Activated T-helper 17 cell treated with anti-CD3 and anti-CD28 coated beads, Interleukin-2, amount 50 U/mL, for 72 hours (primary cell): ENCODE measurements at places on chromosomes 7 and 10.
A peak's percentile ranks its signal among the peaks of the same experiment; 100 is the strongest.

DNA sequence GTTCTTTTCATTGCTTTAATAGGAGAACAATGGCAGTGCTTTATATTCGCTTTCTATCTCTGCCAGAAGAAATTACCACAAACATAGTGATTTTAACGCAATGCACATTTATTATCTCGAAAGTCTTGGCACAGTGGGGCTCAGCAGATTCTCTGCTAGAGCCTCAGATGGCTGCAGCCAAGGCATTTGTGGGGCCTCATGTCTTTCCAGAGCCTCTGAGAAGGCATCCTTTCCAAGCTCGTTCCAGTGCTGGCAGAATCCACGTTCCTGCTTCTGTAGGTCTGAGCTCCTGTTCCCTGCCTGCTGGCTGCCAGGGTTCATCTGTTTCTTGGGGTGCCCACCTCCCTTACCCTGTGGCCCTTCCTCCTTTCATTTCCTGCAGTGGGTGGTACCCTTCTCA, 60.2 kb downstream of the LRRC18 start:
- ATAC-seq = no peak

- no peak for ATAC-seq
Measured at GRCh38 chr10:129642427-129642826, 175.4 kb downstream of the MGMT start.

GRCh38 chr7:96285579-96285978, 36.3 kb downstream of the SLC25A13 start:
- ATAC-seq = peak; percentile 64

DNA sequence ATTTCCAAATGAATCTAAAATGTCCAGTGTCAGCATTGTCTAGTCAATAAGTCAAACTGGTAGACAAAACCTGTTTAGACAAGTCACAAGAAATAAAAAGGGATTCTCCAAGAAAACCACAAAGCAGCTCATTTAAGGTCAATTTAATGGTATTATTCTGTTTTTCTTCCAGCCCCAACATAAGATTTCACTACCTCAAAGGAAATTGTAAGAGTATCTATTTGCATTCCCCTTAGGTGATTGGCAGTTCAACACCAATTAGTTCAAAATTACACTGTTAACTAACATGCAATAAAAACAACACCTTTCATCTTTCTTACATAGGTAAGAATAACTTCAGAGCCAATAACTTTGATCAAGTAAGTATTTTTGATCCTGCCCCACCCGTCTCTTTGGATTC, 106.3 kb downstream of the RNF32 start:
- no peak for ATAC-seq

DNA sequence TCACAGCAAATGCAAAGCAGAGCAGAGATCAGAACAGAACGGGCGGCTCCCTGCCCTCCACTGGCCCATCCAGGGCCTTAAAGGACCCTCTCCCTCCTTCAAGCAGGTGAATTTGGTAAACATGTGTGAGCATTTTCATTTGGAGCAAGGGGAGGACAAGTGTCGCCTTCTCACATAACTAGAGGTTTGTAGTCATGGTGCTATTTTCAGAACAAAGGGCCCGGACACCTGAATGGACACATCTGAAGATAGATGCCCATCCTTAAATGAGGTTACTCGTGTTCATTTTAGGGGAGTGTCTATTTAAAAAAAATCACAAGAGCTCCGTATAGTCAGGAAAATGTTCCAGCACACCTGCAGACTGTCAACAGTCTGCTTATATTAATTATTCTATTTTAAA, 153.8 kb downstream of the PRKCQ start:
- ATAC-seq = no peak

GRCh38 chr10:58807629-58808022, 295.0 kb downstream of the BICC1 start:
- no peak for ATAC-seq

- peak; percentile 60 for ATAC-seq
Measured at GRCh38 chr10:10996966-10997620, 20.6 kb upstream of the CELF2 start.

GRCh38 chr7:140509789-140510188, 30.5 kb upstream of the MKRN1 start:
- ATAC-seq = no peak

DNA sequence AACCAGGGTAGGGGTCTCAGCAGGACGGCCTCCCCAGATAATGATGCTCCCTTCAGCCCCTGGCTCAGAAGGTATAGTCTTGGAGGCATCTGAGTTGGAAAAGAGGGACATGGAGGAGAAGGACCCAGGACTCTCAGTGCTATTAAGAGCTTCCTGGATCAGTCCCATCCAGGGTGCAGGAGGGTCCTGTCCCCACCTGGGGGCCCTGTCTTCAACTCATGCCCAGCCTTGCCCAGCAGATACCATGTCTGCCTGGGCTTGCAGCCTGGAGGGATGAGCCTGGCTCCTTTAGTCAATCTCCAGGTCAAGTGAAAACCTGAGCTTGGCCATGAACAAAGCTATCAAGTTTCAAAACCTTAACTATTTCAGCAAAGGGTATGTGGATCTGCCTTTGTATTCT, 67.6 kb downstream of the PRTFDC1 start:
- no peak for ATAC-seq
